Fibroblast of skin of right quadriceps (primary cell): ENCODE measurements at places on chromosomes 6 and 20.

GRCh38 chr6:170423030-170423429 is 116.5 kb downstream of the FAM120B start:
- no peak for DNase-seq

DNA sequence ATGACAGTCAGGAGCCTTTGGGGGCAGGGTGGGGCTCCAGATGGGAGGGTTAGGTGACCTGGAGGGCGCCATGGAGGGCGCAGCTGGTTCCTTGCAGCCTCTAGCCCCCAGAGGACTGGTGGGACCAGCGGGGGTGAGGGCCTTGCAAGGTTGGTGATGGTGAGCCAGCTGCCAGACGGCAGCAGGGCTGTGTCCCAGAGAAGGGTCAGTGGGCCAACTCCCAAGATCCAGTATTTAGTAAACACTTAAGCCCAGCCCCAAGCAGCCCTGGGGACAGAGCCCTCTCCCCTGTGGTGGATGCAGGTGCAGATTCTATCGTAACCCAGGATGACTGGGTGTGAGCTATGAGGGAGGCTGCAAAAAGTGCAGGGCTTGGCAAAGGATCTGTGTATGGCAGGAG is 201.5 kb upstream of the RNF24 start:
- no peak for DNase-seq

GRCh38 chr6:107653183-107653580 is 163.3 kb downstream of the SOBP start:
- no peak for DNase-seq

DNA sequence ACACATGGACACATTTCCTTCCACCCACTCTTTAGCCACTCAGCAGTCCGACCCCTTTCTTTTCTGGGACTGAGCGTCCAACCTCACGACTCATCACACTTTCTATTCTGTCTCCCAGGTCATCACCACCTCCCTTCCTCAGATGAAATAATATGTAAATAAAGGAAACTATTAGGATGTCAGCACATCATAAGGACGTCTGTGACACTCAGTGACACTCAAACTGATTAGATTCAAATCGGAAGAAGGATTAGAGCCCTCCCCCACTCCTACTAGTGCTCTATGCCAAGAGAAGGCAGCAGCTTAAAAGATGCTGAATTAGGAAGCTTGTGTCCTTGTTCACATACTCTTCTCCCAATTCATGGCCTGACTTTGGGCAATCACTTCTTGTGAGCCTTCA is 113.6 kb downstream of the TNFRSF21 start:
- DNase-seq = no peak

DNA sequence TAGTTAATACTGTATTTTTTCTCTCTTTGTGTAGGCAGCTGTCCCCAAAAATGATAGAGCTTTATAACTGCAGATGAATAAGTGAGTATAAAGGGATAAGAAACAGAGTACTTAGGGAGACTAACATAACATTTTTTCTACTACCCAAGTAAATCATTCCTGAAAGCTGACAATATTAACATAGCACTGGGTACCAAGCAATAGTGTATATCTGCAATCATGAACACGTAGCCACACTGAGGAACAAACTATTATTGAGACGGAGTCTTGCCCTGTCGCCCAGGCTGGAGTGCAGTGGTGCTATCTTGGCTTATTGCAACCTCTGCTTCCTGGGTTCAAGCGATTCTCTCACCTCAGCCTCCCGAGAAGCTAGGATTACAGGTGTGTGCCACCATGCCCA is 105.9 kb downstream of the SESN1 start:
- DNase-seq = no peak

GRCh38 chr20:44271915-44272663 is 25.0 kb downstream of the GDAP1L1 start:
- no peak for DNase-seq

DNA sequence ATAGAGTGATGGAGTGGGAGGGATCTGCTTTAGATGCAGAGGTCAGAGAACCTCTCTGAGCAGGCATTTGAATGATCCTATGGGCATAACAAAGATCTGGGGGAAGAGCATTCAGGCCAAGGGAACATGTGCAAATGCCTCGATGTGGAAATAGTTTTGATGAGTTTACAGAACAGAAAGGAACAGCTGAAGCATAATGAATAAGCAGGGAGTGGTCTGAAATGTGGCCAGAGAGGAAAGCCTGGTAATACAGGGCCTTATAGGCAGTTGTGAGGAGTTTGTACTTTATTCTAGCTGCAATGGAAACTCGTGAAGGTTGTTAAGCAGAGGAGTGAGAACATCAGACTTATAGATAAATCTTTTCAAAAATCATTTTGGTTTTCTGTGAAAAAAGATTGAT is 33.0 kb upstream of the ME1 start:
- DNase-seq = no peak
